Ascending aorta (tissue), 2 donors: ENCODE measurements at places on chromosomes 11 and 22. TPM values are rescaled to one million over a fixed set of nuclear protein-coding genes. Genes with fewer than 3 reads are reported as not detected.

- no peak overlapping the region for H3K27ac ChIP-seq
- no peak for DNase-seq
- H3K4me3 ChIP-seq = no peak overlapping the region
- no peaks in the 10 kb centered on the region for H3K4me1 ChIP-seq
- H3K36me3 ChIP-seq = no peaks in the 10 kb centered on the region
Measured at GRCh38 chr11:134691295-134691873, 279.3 kb upstream of the B3GAT1 start.

DNA sequence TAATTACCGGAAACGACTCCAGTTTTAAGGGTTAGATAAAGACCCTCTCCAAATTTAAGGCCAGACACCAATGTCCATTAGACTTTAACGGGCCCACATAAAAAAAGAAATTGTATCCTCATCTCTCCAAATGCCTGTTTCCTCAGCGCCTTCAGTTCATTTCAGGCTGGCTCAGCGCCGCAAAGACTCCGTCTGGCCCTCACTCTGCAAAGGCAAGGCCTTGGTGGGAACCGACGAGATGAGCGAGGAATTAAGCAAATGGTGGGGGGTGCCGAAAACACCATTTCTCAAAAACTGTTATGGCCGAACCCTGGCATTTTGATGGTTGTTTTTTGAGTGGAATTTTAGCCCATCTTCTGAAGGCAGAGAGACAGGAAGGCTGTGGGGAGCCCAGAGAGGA is 15.7 kb downstream of the MN1 start:
- no peaks in the 10 kb centered on the region for H3K27me3 ChIP-seq
- peak overlapping the region; percentile 92 for H3K27ac ChIP-seq
- DNase-seq = no peak
- H3K4me1 ChIP-seq = peaks cover 5% of the 10 kb centered on the region

The XKR3 gene
- not detected for total RNA-seq

DNA sequence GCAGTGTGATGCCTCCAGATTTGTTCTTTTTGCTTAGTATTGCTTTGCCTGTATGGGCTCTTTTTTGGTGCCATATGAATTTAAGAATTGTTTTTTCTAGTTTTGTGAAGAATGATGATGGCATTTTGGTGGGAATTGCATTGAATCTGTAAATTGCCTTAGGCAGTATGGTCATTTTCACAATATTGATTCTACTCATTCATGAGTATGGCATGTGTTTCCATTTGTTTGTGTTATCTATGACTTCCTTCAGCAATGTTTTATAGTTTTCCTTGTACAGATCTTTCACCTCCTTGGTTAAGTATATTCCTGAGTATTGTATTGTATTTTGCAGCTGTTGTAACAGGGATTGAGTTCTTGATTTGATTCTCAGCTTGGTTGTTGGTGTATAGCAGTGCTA is 18.3 kb upstream of the ZBED5 start:
- H3K27ac ChIP-seq = peak overlapping the region; percentile 14
- H3K36me3 ChIP-seq = no peaks in the 10 kb centered on the region
- H3K4me1 ChIP-seq = no peaks in the 10 kb centered on the region
- H3K4me3 ChIP-seq = no peak overlapping the region

GRCh38 chr11:36409152-36409816 is 100.8 kb downstream of the TRAF6 start:
- no peak overlapping the region for H3K4me3 ChIP-seq
- no peaks in the 10 kb centered on the region for H3K4me1 ChIP-seq
- DNase-seq = no peak
- H3K27ac ChIP-seq = no peak overlapping the region

GRCh38 chr11:31680770-31681169 is 130.4 kb downstream of the PAX6 start:
- no peak overlapping the region for H3K4me3 ChIP-seq
- no peaks in the 10 kb centered on the region for H3K4me1 ChIP-seq
- H3K27me3 ChIP-seq = no peaks in the 10 kb centered on the region
- no peak overlapping the region for H3K27ac ChIP-seq
- no peaks in the 10 kb centered on the region for H3K36me3 ChIP-seq

The TBC1D10A gene
- total RNA-seq = 107 TPM

DNA sequence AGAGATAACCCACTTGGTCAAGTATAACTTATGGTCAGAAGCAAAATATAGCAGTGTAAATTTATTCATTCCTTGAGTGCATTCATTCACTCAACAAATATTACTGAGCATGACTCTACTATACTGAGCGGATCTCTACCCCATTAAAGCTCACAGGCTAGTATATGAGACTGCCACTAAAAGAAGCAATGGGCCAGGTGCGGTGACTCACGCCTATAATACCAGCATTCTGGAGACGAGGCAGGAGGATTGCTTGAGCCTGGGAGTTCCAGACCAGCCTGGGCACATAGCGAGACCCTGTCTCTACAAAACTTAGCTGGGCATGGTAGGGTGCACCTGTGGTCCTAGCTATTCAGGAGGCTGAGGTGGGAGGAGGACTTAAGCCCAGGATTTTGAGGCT is 197.6 kb upstream of the BLID start:
- no peaks in the 10 kb centered on the region for H3K36me3 ChIP-seq
- peak overlapping the region; percentile 11 for H3K27ac ChIP-seq
- H3K4me1 ChIP-seq = no peaks in the 10 kb centered on the region
- H3K4me3 ChIP-seq = no peak overlapping the region
- no peak for DNase-seq

GRCh38 chr11:76621466-76621865 is 49.1 kb downstream of the LRRC32 start:
- no peaks in the 10 kb centered on the region for H3K27me3 ChIP-seq
- no peak overlapping the region for H3K4me3 ChIP-seq
- no peaks in the 10 kb centered on the region for H3K36me3 ChIP-seq
- H3K27ac ChIP-seq = peak overlapping the region; percentile 71
- DNase-seq = peak; percentile 63
- peaks cover 26% of the 10 kb centered on the region for H3K4me1 ChIP-seq
